ENCODE measurements at places on chromosomes 3 and 15. TPM values are rescaled to one million over a fixed set of nuclear protein-coding genes. Genes with fewer than 3 reads are reported as not detected.

The CMC1 gene
- 45.6 TPM for total RNA-seq

The SPESP1 gene
- total RNA-seq = 0.50 TPM

The SLC7A14 gene
- total RNA-seq = not detected

The ARRDC4 gene
- total RNA-seq = 1.2 TPM

The B3GALNT1 gene
- total RNA-seq = 14.6 TPM

The CCDC9B gene
- 2.6 TPM for total RNA-seq

The ST8SIA2 gene
- not detected for total RNA-seq

The OR5K2 gene
- total RNA-seq = not detected

The NDUFAF3 gene
- 78.9 TPM for total RNA-seq

The DISP2 gene
- 1.5 TPM for total RNA-seq

The NEK10 gene
- total RNA-seq = 0.67 TPM

The CRYGS gene
- 6.7 TPM for total RNA-seq

The KNG1 gene
- total RNA-seq = not detected

The GHSR gene
- total RNA-seq = not detected

DNA sequence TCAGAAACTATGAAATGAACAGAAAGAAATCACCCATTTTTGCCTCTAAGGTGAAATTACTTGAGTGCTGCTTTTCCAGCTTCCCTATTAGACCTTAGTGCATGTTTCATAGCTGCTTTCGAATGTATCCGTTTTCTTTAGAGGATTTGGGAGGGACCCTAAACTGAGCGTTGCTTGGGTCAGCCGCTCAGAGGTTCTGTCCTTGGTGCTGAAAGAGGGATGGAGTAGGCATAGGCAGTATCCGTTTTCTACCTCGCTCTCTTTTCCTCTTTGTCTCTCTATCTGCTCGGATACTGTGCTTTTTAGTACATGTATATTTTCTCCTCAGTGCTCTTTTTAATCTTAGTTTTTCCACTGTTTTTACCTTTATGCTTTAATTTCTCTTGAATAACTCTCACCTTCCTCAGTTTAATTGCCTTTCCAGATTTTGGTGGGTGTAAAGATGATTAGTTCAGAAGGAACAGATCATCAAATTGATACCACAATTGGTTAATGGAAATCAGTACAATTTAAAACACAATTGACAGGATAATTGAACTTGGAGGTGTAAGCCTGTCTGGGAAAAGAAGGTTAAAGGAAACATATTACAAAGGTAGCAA lies at the start of gene DRD3:
TSS of gene DRD3 (minus strand) at position 283 of the 599 bp plus-strand sequence. CDS start 7,060 bp downstream, outside the sequence.
- H3K4me1 ChIP-seq = peaks cover 8% of the 10 kb centered on the region
- DNase-seq = no peak
- H3K36me3 ChIP-seq = peaks cover 2% of the 10 kb centered on the region
- no peak within 1 kb of the TSS for H3K4me3 ChIP-seq
- no peak within 1 kb of the TSS for H3K27ac ChIP-seq

GRCh38 chr15:26894181-26894580 lies 27.3 kb downstream of the GABRA5 start:
- H3K4me3 ChIP-seq = no peak overlapping the region
- no peaks in the 10 kb centered on the region for H3K4me1 ChIP-seq
- H3K27me3 ChIP-seq = peaks cover 2% of the 10 kb centered on the region
- no peaks in the 10 kb centered on the region for H3K36me3 ChIP-seq
- H3K27ac ChIP-seq = no peak overlapping the region
- no peak for DNase-seq

DNA sequence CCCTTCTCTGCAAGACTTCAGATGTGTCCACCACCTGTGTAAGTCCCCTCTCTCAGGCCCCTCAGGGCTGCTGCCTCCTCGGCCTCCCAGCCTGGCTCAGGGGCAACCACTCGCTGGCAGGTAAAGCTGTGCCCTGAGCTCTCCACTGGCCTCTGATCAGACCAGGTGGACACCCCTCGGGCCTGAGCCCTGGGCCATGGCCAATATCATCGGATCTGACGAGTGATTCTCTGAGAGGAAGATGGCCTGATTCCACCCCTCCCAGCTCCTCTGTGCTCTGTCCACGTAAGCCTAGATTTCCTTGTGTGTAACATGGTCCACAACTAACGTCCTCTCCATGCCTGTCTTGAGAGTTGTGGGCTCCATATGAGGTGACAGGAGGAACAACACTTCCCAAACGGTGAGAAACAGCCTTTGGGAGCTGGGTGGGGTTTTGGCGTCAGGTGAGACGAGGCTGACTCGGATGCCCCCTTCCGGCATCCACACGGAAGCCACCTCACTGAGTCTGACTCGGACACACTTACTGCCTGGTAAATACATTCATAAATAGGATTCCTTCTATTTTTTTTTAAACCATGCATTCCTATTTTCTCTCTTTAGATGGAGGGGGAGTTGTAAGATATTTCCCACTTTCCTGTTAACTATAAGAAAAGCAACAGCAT lies 86.8 kb downstream of the NUP210 start:
- peaks cover 2% of the 10 kb centered on the region for H3K4me1 ChIP-seq
- DNase-seq = no peak
- H3K36me3 ChIP-seq = peaks cover 19% of the 10 kb centered on the region
- H3K4me3 ChIP-seq = no peak overlapping the region

GRCh38 chr3:58317811-58318210 lies 11.5 kb downstream of the HTD2 start:
- no peak overlapping the region for H3K4me3 ChIP-seq
- no peak for DNase-seq
- H3K27me3 ChIP-seq = no peaks in the 10 kb centered on the region
- H3K4me1 ChIP-seq = peaks cover 6% of the 10 kb centered on the region
- H3K36me3 ChIP-seq = peaks cover 17% of the 10 kb centered on the region

- no peaks in the 10 kb centered on the region for H3K27me3 ChIP-seq
- peaks cover 2% of the 10 kb centered on the region for H3K4me1 ChIP-seq
- no peak overlapping the region for H3K27ac ChIP-seq
- H3K36me3 ChIP-seq = no peaks in the 10 kb centered on the region
- DNase-seq = no peak
These were observed 45.8 kb downstream of the ZNF710 start for GRCh38 chr15:90046911-90047392.

- H3K36me3 ChIP-seq = peaks cover 30% of the 10 kb centered on the region
- H3K4me3 ChIP-seq = no peak overlapping the region
- H3K27ac ChIP-seq = no peak overlapping the region
- no peaks in the 10 kb centered on the region for H3K27me3 ChIP-seq
- no peak for DNase-seq
These were observed 10.8 kb downstream of the MRPS22 start for GRCh38 chr3:139354661-139355060.

GRCh38 chr15:90002428-90002844 lies 1.3 kb downstream of the ZNF710 start:
- H3K27ac ChIP-seq = peak overlapping the region; percentile 90
- H3K36me3 ChIP-seq = peaks cover 5% of the 10 kb centered on the region
- H3K4me1 ChIP-seq = peaks cover 33% of the 10 kb centered on the region
- H3K27me3 ChIP-seq = no peaks in the 10 kb centered on the region
- DNase-seq = peak; percentile 66

GRCh38 chr3:71489315-71489761 lies 94.2 kb downstream of the FOXP1 start:
- H3K36me3 ChIP-seq = peaks cover 27% of the 10 kb centered on the region
- DNase-seq = no peak
- H3K27me3 ChIP-seq = no peaks in the 10 kb centered on the region
- peaks cover 75% of the 10 kb centered on the region for H3K4me1 ChIP-seq
- H3K27ac ChIP-seq = peak overlapping the region; percentile 96

- peaks cover 9% of the 10 kb centered on the region for H3K4me1 ChIP-seq
- H3K27ac ChIP-seq = no peak overlapping the region
- H3K4me3 ChIP-seq = no peak overlapping the region
- H3K36me3 ChIP-seq = no peaks in the 10 kb centered on the region
These were observed 18.9 kb upstream of the ANO10 start for GRCh38 chr3:43640681-43641080.

- H3K36me3 ChIP-seq = no peaks in the 10 kb centered on the region
- H3K27ac ChIP-seq = no peak overlapping the region
- H3K27me3 ChIP-seq = peaks cover 9% of the 10 kb centered on the region
- H3K4me1 ChIP-seq = peaks cover 2% of the 10 kb centered on the region
These were observed 106.2 kb upstream of the MCTP2 start for GRCh38 chr15:94125156-94125555.

DNA sequence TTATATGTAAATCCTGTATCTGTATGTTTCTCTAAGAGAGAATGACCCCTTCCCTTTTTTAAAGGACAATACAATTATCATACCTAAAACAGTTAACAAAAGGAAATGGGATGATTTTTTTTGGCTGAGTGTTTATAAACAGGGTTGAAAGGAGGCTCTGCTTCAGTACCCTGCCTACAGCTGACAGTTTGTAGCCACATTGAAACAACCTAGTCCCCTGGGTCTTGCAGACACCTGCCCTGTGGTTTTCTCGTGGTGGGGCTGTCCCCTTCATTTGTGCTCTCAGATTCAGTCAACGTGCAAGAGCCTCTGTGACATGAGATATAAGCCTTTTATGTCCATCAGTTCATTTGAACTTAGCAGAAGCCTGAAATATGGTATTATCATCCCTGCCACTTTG lies 2.3 kb upstream of the HMCES start:
- H3K4me3 ChIP-seq = no peak overlapping the region
- no peaks in the 10 kb centered on the region for H3K27me3 ChIP-seq
- peaks cover 23% of the 10 kb centered on the region for H3K4me1 ChIP-seq
- no peak for DNase-seq

GRCh38 chr15:68151277-68151676 lies 53.9 kb downstream of the CALML4 start:
- peaks cover 9% of the 10 kb centered on the region for H3K4me1 ChIP-seq
- H3K36me3 ChIP-seq = peaks cover 22% of the 10 kb centered on the region
- no peak for DNase-seq
- H3K27me3 ChIP-seq = no peaks in the 10 kb centered on the region
- no peak overlapping the region for H3K27ac ChIP-seq
- no peak overlapping the region for H3K4me3 ChIP-seq

DNA sequence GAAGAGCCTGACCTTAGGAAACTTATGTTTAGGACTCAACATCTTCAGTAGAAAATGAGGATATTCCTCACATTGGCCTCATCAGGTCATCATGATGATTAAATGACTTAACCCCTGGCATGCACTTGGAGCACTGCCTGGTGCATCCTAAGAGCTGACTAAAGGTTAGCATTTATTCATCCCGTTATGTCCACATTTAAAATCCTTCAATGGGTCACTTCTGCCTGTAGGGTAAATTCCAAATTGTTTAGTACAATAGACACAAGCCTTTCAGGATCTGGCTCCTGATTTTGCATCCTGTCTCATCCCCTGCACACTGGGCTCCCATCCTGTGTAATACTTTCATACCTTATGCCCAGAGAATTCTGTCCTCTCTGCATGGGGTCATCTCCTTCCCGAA lies 195.2 kb upstream of the MCTP2 start:
- H3K4me3 ChIP-seq = no peak overlapping the region
- H3K27ac ChIP-seq = no peak overlapping the region
- H3K4me1 ChIP-seq = no peaks in the 10 kb centered on the region
- DNase-seq = no peak
- peaks cover 6% of the 10 kb centered on the region for H3K27me3 ChIP-seq

DNA sequence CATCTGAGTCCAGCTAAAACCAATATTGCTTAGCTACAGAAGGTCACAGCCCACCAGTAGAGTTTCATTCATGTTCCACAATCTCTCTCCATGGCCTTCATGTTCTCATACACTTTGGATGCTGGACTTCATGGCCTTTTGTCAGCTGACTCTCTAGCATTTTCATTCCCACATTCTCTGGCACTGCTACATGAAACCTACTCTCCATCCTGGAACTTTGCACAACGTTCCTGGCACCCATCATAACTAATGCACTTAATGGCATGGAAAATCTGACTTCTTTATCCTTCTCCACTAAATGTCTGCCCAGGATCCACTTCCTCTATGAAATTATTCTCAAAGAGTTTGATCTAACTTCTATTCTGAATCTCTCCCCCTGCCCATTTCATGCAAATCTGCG lies 56.9 kb downstream of the SLC9A9 start:
- H3K27me3 ChIP-seq = no peaks in the 10 kb centered on the region
- H3K27ac ChIP-seq = no peak overlapping the region
- DNase-seq = no peak
- no peak overlapping the region for H3K4me3 ChIP-seq
- peaks cover 11% of the 10 kb centered on the region for H3K36me3 ChIP-seq

DNA sequence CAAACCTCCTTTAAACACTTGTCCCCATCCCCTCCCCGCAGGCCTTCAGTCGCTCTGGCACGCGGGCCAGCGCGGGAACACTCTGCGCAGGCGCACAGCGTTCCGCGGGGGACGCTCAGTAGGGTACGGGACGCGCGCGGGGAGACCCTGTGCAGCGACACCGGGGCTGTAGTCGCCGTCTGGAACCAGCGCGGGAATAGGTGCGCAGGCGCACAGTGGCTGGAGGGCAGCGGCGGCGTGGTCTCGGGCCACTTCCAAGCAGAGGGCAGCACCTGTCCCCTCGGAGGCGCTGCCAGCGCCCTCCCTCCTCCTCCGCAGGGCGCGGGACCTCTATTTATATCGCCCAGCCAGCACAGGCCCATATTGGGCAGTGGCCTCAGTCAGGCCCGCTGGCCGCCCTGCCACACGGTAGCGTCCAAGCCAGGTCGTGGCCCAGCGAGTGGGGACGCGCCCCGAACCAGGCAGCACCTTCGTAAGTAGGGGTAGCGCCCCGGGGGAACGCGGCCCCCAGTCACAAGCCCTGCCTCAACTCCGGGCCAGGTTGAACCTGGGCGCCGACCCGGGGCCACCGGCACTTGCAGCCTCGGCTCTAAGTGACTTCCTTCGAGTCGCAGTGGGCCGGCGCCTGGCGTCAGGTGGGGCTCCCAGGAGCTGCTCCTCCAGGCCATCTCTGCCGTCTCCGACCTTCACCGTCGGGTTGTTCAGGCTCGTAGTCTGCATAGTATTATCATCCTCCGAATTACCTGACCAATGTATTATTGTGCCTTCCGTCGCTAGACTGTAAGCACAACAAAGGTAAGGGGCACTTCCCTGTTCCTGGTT lies at the start of gene KBTBD12:
TSS of gene KBTBD12 (plus strand) at position 118 of the 822 bp plus-strand sequence. CDS start 7,830 bp downstream, outside the sequence.
- H3K4me3 ChIP-seq = no peak within 1 kb of the TSS
- peaks cover 7% of the 10 kb centered on the region for H3K4me1 ChIP-seq
- no peak within 1 kb of the TSS for H3K27ac ChIP-seq
- H3K36me3 ChIP-seq = no peaks in the 10 kb centered on the region
- DNase-seq = no peak

- no peaks in the 10 kb centered on the region for H3K4me1 ChIP-seq
- H3K27me3 ChIP-seq = peaks cover 5% of the 10 kb centered on the region
- no peak for DNase-seq
- H3K27ac ChIP-seq = no peak overlapping the region
- H3K36me3 ChIP-seq = no peaks in the 10 kb centered on the region
These were observed 60.9 kb downstream of the PRICKLE2 start for GRCh38 chr3:64164349-64164748.

- H3K4me1 ChIP-seq = no peaks in the 10 kb centered on the region
- no peak for DNase-seq
- no peak overlapping the region for H3K4me3 ChIP-seq
These were observed 478.9 kb downstream of the EDEM1 start for GRCh38 chr3:5666455-5666854.

- H3K27me3 ChIP-seq = no peaks in the 10 kb centered on the region
- H3K27ac ChIP-seq = no peak overlapping the region
- DNase-seq = no peak
- peaks cover 12% of the 10 kb centered on the region for H3K4me1 ChIP-seq
- no peak overlapping the region for H3K4me3 ChIP-seq
- H3K36me3 ChIP-seq = peaks cover 11% of the 10 kb centered on the region
These were observed 21.8 kb downstream of the GALK2 start for GRCh38 chr15:49191892-49192291.

All from activated naive CD8-positive, alpha-beta T cell treated with anti-CD3 and anti-CD28 coated beads, Interleukin-2, amount 10 ng/mL, durations not matched to agents 7 days and 5 days (primary cell).